Activated CD4-positive, alpha-beta T cell treated with anti-CD3 and anti-CD28 coated beads, Interleukin-2, amount 50 U/mL, for 4 hours (primary cell): ENCODE measurements at places on chromosomes 3 and 15.
A peak's percentile ranks its signal among the peaks of the same experiment; 100 is the strongest.

GRCh38 chr15:73844356-73844755 lies 29.0 kb upstream of the TBC1D21 start:
- no peak for DNase-seq

- no peak for DNase-seq
These were observed 28.3 kb upstream of the ARL14 start for GRCh38 chr3:160648701-160649100.

DNA sequence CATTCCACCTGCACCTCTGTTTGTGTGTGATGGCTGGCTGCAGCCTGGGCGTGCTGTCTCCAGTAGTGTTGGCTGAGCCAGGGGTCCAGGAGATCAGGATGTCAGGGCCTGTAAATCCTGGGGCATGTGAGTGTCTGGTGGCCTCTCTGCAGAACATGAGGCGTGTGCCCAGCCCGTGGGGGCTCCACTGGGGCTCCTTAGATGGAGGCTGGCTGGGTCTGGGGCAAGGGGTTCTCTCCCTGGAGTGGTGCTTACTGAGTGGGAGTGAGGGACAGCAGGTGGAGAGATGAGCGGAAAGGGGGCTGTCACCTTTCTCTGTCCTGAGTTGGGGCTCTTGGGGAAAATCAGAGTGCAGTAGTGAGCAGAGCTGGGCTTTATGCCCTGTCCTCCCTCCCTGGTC lies 152.2 kb downstream of the CHDH start:
- DNase-seq = no peak

GRCh38 chr15:101048581-101049030 lies 129.4 kb downstream of the LRRK1 start:
- no peak for DNase-seq

DNA sequence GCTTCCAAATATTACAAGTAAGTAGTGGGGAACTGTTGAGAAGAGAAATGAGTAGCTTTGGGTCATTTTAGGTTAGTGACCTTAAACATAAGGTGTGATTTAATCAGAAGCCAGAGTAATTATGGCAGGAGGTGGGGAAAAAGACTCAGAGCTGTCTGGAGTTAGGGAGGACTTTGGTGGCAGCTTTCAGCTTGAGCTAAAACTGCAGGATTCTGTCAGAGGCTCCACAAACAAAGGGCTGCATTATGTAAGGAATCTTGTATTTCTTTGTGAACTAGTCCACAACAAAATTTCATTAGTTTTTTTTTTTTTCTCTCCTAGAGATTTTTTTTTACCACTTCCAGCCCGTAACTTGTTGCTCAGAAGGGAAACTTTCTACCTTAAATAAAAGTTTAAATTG lies 345.3 kb downstream of the TIGIT start:
- no peak for DNase-seq

GRCh38 chr3:179324270-179324754 lies 1.5 kb downstream of the ZNF639 start:
- no peak for DNase-seq

- no peak for DNase-seq
These were observed 32.5 kb upstream of the AP3B2 start for GRCh38 chr15:82742134-82742533.

DNA sequence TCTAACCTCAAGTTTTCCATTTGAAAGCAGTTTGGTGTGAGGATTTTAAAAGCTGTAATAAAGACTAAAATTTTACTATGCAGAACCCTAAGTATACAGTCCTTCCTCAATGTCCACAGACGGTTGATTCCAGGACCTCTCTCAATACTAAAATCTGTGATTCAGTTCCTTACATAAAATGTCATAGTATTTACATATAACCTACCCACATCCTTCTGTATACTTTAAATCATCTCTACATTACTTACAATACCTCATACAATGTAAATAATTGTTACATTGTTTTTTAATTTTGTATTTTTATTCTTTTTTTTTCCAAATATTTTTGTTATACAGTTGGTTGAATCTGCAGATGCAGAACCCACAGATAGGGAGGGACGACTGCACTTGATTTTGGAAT lies 2.8 kb upstream of the TOPAZ1 start:
- no peak for DNase-seq

DNA sequence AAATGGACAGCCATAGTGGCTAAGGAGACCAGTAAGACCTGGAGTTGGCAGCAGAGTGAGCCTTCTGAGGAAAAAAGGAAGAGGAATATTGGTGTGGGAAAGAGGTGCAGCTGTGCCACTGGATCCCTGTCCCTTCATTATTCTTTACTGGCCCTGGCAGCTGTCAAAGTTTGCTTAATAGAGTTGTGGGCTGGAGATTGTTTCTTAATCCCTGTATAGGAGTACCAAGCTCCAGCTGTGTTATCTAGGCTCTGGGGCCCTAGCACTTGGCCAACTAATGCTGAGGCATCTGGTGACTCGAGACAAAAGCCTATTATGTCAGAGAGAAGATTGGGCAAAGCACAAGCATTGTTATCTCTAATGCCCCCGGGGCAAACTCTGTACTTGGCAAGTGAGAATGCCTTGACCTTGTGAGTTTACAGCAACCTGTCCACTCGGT lies 61.4 kb downstream of the ZNF609 start:
- no peak for DNase-seq

DNA sequence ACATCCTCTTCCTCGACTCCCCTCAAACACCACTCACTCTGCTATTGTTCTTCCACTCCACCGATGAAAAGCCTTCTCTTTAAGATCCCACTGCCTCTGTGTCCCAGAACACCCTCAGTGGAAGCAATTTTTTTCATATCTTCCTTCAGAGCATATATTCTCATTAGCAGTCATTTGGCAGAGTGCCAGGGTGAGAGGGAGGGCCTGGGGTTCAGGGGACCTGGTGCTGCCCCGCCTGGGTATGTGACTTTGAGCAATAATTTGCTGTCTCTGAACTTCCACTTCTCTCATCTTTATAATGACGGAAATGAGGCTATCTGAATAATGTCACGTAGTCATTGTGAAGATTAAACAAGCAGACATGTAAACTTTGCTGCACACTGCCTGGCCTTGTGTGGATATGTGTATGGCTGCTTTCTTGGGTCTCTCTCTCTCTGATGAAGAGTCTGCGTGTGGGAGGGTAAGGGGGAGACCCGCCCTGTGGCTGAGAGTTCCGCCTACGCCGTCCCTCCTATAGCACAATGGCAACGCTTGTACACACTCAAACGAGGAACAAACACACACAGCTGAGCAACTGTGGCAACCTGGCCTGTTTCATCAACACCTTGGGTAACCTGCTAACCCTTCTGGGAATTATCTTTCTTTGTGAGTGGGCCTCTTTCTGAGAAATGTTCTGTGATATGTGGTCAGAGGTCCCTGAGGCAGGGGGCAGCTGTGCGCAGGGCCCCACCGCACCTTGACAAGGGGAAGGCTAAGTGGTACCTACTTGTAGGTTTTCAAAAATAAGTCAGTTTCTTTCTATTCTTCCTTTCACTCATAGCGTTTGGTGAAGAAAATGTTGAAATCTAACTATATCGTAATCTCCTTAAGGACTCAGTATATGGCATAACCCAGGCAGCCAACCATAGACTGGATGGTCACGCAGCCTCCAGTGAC lies 369.8 kb downstream of the SV2B start:
- peak; percentile 44 for DNase-seq

- DNase-seq = no peak
These were observed 37.3 kb upstream of the POU1F1 start for GRCh38 chr3:87313641-87314040.

DNA sequence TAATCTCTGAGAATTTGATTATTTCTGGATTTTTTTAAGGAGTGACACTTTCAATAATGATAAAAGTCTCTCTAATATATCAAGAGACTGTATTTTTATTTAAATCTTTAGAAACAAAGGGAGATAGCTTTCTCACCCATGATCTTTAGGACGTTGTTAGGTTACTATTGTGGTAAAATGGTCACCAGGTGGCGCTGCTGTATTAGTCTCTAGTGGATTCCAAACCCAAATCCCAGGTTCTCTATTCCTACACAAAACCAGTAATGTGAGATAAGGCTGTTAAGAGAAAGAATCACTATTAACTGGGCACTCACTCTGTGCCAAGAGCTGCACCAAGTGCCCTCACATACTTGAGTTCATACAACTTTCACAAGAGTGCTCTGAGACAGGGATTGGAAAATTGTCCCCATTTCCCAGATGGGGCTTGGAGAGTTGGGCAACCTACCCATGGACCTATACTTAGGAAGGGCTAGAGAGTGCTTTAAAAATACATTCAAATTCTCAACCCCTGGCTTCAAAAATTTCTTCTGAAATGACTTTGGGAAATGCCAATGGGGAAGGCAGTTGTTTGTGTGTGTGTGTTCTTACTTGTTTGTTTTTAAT lies 593.4 kb upstream of the TGFBR2 start:
- peak; percentile 20 for DNase-seq

DNA sequence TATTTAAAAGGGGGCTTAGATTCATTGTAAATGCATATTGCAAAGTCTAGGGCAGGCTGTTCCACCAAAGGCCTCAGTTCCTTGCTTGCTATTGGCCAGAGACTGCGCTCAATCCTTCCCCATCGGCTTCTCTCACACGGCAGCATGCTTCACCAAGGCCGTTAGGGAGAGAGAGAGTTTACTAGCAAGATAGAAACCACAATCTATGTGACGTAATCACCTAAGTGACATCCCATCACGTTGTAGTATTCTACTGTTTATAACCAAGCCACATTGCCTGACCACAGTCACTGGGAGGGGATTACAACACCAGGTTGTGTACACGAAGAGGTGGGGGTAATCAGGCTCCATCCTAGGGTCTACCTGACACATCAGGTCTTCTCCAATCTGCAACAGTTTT lies 16.0 kb upstream of the NPAP1 start:
- DNase-seq = no peak

GRCh38 chr15:66702035-66702786 lies at the start of gene SMAD6:
Gene SMAD6 (plus strand): TSS chr15:66702236. CDS start chr15:66703259, 1,023 bp downstream.
- DNase-seq = peak; percentile 57

DNA sequence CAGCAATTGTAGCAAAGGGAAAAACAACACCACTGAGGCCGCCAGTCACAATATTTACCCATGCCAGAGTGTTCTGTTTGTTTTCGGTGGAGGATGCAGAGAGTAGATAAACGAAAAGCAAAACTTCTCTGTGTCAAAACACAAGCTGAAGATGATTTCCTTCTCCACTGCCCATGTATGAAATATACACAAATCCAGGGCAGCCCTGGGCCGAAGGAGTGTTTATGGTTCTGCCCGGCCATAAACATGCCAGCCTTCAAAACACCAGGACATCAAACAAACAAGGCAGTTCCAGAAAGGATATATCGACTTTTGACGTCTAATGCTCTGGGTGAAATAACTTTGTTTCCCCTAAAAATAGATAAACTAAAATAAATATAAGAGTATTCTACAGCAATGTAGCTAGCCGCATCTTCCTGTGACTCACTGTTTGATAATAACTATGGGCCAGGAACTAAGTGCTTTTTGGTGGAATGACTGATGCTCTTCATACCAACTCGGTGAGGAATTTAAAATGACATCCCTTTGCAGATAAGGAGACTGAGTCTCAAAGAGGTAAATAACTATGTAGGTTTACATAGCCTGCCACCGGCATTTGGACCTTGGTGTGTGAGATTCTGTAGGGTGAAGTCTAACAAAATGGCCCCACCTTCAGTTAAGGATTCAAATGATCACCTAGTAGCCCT lies 82.8 kb downstream of the MAGI1 start:
- DNase-seq = no peak

DNA sequence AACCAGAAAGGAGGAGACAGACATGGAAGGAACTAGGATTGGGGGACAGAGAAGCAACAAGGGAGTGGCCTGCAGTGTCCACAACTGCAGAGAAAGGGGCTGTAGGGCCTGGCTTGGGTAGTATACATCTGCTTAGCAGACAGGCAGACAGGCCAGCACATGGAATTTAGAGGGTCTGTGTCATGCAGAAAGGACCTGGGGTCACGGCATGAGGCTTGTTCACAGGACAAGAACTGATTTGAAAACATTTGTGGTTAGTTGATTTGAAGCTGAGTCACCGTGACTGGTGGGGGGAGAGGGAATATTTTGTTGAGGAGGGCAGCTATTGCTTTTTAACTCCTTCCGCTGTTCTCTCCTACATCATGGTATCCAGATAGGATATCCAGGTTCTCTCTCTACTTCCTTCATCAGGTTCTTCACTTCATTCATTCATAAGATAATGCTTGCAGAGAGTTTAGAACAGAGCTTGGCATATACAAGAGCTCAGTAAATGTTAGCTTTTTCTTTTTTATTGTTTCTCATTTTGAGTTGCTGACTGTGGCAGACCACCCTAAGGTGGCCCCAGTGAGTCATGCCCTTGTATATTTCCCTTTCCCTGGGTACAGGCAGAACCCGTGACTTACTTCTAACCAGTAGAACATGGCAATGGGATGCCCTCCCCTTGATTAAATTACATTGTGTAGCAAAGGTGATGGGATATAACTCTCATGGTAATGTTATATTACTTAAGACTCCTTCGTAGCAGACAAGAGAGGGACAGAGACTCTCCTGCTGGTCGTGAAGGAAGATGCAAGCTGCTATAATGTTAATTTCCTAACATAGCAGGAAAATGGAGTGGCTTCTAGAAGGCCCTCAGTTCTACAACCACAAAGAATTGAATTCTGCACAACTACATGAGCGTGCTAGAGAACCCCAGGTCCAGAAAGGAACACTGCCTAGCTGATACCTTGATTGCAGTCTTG lies 95.0 kb upstream of the NMNAT3 start:
- DNase-seq = no peak

- no peak for DNase-seq
These were observed 21.9 kb downstream of the DAPK2 start for GRCh38 chr15:64024172-64025050.

GRCh38 chr3:172096881-172097420 lies 57.6 kb downstream of the FNDC3B start:
- DNase-seq = no peak
